Renal cortical epithelial cell (primary cell): ENCODE measurements at places on chromosomes 5 and 9. TPM values are rescaled to one million over a fixed set of nuclear protein-coding genes. Genes with fewer than 3 reads are reported as not detected.

FBP1 gene
- total RNA-seq = 0.10 and 2.3 TPM in 2 replicates

DAB2IP gene
- 18.2 and 37.5 TPM in 2 replicates for total RNA-seq

KIF12 gene
- 12.3 and 40.1 TPM in 2 replicates for total RNA-seq

ABCA1 gene
- 25.7 and 48.2 TPM in 2 replicates for total RNA-seq

IL3 gene
- total RNA-seq = not detected in 2 replicates

SPINK7 gene
- total RNA-seq = not detected in 2 replicates

KLF9 gene
- 20.7 and 30.9 TPM in 2 replicates for total RNA-seq

DNA sequence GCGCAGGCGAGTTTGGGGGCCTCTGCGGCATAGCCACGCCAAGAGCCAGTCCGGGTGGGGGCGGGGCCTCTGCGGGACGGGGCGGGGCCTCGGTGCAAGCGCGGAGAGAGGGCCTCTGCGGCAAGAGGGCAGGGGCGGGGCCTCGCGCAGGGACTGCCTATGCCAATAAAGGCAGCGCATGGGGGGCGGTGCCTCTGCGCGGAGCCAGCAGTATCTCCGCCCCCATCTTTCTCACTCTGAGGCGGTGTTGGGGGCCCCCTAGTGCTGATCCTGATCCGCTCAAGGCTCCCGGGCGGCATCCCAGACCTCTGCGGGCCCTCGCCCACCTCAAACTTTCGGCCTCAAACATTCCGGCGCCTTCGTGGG, 9.2 kb upstream of the GPRIN1 start:
- peak; percentile 74 for DNase-seq

DNA sequence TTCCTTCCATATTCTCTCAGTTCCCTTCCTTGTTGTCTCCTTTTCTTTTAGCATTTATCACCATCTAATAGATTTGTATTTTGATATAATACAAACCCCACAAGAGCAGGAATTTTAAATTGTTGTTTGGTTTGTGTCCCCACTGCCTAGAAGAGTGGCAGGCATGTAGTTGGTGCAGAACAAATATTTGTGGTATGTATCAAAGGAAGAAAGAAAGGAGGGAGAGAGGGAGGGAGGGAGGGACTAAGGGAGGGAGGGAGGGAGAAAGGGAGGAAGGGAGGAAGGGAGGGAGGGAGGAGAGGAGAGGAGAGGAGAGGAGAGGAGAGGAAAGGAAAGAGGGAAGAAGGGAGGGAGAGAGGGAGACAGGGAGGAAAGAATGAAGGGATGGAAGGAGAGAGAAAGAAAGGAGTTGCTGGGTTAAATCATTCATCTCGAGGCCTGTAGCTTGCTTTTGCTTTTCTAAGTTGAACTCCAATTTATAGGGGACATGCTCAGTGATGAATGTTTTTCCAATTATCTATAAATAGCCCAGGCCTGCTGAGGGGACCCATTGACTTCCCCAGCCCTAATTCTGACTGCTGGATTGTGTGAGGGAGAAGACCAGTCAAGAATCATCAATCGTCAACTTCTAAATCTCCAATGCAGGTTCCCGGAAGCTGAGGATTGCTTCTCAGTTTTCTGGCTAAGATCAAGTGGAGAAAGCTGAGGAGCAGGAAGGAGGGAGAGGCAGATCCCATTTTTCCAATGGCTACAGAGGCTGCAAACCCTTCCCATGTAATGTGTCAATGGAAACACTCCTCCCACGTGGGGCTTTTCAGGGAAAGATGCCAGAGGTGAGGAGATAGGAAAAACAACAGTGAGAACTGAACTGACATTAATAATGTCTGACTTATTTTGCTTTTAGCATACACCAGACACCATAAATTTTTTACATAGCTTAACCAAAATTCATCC, 320.7 kb downstream of the ASTN2 start:
- DNase-seq = no peak

DNA sequence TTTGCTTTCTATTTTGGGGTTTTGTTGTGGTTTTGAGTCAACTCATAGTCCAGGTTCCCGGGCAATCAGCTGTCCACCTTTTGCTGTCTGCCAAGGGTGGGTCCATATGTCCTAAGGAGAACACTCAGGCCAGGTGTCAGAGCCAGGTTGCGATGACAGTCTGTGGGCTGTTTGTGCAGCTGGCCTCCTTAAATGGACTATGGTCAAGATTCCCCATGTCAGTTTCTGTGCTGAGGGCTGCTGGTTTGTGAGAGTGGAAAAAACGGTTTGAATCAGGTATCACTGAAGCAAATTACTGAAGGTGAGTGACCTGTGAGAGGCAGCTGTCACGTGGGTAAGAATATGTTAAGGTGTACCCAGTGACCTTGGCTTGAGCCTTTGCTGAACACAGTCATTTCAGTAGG, 33.0 kb downstream of the SNX30 start:
- DNase-seq = no peak

- DNase-seq = no peak
These were observed 5.4 kb downstream of the IPPK start for GRCh38 chr9:92664394-92665152.

- no peak for DNase-seq
These were observed 289.6 kb downstream of the DTWD2 start for GRCh38 chr5:118698774-118699173.

GRCh38 chr9:115349542-115349941, 231.6 kb upstream of the TNC start:
- DNase-seq = no peak

- peak; percentile 68 for DNase-seq
These were observed 9.9 kb upstream of the FBP1 start for GRCh38 chr9:94649100-94649819.

- peak; percentile 11 for DNase-seq
These were observed at the start of gene ADAMTS19 for GRCh38 chr5:129459777-129460671. Gene ADAMTS19 (plus strand): TSS chr5:129460298. CDS start chr5:129460392, 94 bp downstream.

- DNase-seq = no peak
These were observed 416.6 kb upstream of the CLINT1 start for GRCh38 chr5:158275511-158275910.

- peak; percentile 40 for DNase-seq
These were observed 116.2 kb downstream of the DIRAS2 start for GRCh38 chr9:90526386-90526785.

DNA sequence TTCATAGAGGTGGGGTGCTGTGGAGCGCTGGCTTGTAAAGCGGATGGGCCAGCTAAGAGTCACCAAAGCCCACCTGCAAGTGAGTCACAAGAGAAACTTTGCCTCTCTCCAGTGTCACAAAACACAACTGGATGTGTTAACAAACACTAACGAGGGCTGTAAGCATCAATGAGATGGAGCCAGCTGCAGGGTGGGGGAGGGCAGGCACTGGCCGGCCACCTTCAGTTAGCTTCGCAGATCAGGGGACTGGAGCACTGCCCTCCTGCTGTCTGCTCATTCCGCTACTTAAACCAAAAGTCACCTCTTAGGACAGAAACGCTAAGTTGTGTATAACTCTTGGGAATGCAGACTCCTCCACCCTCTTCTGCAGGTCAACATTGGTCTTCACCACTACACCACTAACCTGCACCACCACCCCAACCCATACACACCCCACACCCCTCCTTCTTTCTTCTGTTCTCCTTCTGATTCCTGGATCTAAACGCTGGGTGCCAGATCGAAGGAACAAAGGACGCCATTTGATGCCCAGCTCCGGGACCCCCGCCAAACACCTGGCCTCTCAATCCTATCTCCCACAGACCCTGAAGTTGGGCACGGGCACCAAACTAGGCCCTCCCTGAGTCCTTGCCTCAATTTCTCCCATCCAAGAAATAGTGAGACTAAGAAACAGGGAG, 2.1 kb downstream of the ARSI start:
- DNase-seq = no peak

DNA sequence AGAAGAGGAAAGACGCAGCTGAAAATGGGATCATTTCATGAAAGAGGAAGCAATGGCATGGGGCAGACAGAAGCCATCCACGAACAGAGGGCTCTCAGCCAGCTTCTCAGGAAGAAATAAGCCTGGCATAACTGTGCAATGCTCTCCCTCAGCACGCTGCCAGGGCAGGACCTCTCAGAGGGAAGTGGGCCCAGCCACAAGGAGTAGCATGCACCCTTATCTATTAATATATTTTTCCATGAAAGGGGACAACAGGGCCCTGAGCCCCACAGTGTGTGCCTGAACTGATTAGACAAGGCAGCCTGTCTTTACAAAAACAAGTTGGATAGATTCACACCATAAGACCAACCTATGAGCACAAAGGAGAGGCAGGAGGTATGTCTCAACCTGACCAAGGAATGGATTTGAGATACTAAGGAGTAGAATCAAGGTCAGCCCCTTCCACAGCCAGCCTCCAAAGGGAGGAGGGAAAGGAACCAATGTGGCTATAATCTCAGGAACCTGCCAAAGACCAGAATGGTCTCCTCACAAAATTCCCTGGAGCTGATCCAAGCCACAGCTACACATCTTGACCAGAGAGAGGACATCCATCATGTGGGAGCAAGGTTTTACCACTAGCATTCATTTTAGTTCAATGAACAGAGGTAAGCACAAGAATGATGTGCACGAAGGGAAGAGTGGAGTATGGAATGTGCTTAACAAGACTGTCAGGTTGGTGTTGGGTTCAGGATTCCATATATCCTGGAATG, 154.8 kb downstream of the SIL1 start:
- peak; percentile 51 for DNase-seq

GRCh38 chr5:36073595-36074216, 7.0 kb upstream of the UGT3A2 start:
- DNase-seq = no peak

- DNase-seq = no peak
These were observed 157.0 kb downstream of the DENND1A start for GRCh38 chr9:123772967-123773366.

DNA sequence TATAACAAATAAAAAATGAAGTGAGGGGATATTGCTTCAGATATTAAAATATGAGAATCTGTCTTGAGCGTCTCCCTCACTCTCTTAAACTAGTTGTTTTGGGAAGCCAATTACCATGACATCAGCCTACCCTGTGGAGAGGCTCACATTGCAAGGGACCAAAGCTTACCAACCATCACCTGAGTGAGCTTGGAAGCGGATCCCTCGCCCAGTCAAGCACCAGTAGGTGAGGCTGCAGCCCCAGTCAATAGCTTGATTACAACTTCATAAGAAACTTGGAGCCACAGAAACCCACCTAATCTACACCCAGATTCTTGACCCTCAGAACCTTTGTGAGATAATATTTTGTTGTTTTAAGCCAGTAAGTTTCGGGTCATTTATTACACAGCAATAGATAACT, 206.2 kb downstream of the CEMIP2 start:
- no peak for DNase-seq

DNA sequence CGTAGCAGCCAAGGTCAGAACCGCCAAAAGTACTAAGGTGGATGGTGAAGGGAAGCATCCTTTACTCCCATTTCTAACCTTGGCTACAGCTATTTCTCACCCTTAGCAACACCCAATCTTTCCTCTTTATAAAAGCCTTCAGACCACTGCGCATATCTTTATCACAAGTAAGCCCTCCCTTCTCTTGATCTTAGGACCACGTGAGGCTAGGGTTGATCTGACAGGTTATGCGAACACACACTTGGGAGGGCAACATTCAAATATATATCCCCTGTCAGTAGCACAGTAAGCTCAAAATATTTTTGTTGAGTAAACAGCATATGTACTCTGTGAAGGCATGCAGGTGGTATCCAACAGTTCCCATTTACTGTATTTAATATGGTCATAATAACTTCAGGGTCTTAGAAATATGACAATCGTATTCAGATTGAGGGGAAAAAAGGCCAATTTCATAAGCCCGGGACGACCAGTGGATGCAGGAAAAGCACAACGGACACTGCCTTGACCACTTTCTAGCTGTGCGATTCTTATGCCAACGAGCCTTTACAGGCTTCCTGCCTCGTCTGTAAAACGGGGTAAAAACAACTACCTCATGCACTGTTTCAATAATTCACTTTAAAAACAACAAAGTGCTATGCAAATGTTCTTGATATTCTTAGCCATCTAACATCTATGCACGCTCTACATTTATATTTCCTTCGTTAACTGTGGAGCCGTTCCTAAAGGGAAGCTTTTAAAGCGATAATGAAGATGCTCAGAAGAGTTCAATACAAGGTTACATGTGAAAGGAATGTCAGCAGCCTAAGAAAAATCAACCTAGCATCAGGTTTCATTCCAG, 1.3 kb downstream of the ARSB start:
- peak; percentile 46 for DNase-seq
